Prostate gland (tissue), 2 donors: ENCODE measurements at places on chromosomes 11 and 22.
A peak's percentile ranks its signal among the peaks of the same experiment; 100 is the strongest.

DNA sequence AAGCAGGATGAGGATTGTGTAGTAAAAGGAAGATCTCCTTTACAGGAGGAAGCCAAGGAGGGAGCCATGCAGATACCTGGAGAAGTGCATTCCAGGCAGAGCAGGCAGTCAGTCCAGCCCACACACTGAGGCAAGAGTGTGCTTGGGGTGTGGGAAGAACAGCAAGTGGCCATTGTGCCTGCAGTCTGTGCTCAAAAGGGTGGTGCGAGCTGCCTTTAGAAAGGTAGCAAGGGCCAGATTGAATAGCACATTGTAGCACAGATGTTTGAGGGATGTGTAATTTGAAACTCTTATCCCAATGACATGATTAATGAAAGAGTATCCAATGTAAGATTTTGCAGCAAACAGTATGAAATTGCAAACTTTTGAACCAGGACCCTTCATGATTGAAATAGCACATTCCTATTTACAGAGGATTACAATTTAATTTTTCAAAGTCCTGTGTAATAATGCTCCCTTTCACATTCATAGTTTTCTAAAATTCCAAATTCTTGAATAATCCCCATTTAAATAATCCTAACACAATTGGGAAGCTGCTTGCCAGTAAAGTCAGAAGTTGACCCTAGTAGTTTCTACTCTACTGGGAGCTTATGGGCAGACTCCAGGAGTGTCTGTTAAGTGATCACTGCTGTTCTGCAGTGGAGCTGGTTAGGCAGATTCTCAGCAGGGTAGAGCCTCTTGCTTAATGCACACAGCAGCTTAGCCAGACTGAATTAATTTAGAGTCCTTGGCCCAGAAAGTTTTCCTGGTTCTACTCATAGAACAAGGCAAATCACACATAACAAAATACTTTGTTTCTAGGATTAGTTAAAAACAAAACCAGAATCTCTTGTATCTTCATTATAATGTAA, 78.1 kb downstream of the CYB5R2 start:
- no peak for DNase-seq

DNA sequence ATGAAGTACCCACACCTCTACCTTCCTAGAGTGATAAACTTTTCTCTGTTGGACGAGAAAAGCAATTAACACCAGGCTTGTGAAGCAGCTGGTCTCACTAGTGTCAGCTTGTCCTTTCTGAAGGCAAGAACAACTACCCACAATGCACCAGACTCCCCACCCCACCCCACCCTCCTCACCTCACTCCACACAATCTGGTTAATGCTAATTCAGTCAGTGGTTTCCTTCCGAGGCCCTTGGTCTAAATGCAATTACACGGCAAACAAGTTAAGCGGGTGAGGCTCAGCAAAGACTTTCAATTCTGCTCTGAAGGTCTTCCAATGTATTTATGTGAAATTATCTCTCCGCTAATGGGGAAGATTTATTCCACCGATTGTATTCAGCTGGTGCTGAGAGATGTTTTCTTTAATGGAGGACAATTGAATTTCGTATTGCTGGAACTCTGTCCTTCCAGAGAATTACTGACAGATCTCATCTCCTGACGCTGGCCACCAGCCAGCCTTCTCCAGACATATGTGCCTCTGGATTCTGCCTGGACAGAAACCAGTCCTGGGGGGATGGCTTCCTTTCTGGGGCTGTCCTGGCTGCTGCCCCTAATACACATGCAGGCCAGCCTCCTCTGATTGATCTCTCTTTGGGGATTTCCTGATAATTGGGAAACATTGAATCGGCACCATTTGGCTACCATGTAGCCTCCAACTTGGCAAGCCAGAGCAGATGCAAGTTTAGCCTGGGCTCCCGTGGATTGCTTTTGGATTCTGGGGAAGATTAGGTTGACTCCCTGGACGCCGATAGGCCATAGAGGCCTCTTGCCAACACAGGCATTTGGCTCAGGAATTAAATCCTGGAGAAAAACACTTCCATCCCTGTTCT, 165.8 kb upstream of the NARS2 start:
- no peak for DNase-seq

DNA sequence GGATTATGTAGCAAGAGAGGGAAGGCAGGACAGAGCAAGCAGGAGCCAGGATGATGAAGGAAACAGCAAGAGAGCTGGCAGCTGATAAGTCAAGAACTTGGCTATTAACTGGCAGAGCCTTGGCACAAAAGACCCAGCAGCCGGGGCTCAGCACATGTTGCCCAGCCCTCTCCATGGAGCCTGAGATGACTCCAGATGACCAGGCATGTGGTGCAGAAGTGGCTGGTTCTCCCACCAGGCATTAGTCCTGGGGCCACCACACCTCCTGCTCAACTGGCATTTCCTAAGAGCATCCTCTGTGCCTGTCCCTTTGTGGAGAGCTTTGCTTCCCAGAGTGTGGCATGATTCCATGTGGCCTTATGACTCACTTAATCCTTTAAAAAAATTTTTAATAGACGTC, 522.6 kb downstream of the MN1 start:
- peak; percentile 62 for DNase-seq

- no peak for DNase-seq
Measured at GRCh38 chr11:27837895-27838563, 137.8 kb upstream of the BDNF start.

- no peak for DNase-seq
Measured at GRCh38 chr11:11742486-11742885, 99.3 kb upstream of the USP47 start.

DNA sequence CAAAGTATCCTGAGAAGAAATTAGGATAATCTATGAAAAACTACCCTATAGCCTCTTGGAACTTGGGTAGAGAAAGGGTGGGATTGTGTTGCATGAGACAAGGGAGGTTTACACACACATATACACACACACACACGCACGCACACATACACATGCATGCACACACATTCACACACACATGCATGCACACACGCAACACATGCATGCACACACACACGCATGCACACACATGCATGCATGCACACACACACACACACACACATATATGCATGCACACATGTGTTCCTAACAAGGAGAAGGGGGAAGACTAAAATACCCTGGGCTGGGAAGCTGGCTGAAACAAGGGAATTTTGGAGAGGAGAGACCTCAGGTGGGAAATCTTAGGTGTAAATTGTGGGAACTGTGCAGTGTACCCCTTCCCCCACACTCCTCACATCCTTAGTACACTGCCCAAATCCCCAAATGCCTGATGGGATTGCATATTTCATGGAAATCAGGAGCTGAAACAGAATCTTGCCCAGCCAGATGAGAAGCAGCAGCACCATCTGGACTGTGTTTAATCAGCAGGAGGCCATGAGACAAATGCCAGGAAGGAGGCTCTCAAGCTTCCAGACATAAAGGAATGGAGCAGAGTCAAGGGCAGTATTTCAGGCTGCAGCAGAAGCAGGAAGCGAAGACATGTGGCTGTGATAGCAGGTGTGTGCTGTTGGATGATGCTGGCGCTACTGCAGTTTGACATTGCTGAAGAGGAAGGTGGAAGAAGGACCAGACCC, 14.6 kb upstream of the POLD3 start:
- DNase-seq = no peak

DNA sequence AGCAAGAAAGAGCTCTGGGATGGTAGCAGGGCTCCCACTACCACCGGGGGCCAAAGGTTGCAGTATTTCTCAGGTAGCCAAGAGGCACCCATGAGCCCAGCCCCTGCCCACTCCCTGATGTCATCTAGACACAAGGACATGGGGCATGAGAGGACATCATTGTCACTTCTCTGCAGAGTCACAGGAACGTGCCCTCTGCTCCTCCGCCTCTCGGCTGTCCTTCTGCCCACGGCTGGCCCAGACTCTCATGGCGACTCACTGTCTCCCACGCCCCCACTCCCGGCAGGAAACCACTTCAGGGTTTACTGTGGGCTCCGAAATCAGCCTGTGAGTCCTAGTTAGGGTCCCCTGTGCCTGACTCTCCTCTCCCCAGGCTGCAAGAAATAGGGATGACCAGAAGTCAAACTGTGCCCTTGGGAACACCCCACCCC, 1.8 kb upstream of the GAL start:
- no peak for DNase-seq

DNA sequence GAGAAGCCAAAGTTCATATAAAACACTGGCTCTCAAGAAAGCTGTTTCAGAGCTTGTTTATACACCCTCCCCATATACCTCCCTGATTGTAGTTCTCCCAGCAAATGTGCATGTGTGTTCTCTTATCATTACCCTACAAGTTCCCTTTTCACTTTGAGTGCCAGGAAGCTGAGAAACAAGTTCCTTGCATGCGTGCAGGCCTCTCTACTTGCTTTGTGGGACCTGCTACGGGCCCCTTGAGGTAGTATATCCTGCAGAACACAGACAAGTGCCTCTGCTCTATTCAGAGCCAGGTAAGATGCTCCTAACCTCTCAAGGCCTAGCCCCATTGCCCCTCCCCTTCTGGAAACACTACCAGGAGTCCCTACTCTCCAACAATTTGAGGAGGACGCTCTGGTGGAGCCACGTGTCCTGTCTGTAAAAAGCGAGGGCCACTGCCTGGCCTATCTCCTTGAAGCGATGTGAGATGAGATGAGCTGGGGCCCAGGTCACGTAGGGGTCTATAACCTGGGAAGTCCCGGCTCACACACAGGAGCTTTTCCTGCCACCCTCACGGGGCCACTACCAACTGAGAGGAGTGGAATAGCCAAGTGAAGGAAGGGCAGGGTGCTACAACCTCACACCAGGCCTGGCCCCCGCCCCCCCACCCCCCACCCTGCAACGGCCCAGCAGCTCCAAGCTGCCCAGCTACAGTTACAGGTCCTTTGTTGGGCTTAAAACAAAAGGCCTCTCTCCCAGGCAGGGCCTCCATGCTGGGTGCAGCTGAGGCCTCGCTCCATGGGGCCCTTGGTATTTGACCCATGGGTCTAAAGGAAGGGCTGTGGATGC, 2.6 kb upstream of the ATP5MGL start:
- DNase-seq = no peak

GRCh38 chr11:102423936-102424335, 28.6 kb downstream of the TMEM123 start:
- DNase-seq = no peak

GRCh38 chr11:17564687-17565042, 17.6 kb downstream of the OTOG start:
- no peak for DNase-seq

GRCh38 chr11:62546929-62547625, 471 bp upstream of the AHNAK start:
- DNase-seq = peak; percentile 28

DNA sequence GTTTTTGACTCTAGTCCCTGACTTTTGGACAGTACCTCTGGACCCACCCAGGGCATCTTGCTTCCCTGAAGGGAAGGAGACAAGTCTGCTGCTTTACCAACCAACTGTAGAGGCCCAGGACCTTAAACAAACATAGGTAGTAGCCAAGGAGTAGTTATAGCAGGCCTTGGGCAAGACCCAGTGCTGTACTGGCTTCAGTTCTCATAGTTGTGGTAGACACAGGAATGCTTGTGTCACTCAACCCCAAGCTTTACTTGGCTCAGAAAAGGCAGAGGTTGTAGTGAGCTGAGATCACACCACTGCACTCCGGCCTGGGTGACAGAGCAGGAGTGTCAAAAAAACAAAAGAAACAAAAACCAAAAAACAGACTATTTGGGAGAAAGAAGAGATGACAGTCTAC, 21.3 kb upstream of the OR52M1 start:
- DNase-seq = no peak

DNA sequence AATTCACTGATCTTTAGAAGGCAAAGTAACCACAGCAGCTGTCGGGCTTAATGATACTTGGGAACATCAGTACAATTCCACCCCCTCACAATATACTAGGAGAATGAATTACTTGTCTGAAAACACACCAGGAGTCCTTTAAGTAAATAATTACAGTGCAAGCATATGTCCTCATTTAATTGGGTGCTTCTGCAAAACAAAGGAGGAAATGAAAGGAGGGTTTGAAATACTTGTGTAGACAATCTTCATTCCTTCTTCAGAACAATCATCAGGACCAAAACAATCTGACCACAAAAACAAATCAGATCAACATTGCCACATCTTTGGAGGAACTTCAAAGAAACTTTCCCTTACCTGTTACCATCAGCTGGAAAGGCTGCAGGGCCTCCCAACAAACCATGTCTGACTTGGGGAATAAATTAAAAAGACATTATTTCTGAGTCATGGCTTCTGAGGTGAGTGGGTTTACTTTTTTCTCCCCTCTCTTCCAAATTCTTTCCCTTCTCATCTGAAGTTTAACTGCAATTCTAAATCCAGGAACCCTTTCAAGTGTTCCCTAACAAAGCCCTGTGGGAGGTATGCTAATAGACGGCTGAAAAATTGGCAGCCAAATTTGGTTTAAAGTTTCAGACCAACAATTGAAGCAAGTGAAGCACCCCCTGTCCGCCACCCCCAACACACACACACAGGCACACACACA, 12.5 kb upstream of the CCDC117 start:
- DNase-seq = no peak

DNA sequence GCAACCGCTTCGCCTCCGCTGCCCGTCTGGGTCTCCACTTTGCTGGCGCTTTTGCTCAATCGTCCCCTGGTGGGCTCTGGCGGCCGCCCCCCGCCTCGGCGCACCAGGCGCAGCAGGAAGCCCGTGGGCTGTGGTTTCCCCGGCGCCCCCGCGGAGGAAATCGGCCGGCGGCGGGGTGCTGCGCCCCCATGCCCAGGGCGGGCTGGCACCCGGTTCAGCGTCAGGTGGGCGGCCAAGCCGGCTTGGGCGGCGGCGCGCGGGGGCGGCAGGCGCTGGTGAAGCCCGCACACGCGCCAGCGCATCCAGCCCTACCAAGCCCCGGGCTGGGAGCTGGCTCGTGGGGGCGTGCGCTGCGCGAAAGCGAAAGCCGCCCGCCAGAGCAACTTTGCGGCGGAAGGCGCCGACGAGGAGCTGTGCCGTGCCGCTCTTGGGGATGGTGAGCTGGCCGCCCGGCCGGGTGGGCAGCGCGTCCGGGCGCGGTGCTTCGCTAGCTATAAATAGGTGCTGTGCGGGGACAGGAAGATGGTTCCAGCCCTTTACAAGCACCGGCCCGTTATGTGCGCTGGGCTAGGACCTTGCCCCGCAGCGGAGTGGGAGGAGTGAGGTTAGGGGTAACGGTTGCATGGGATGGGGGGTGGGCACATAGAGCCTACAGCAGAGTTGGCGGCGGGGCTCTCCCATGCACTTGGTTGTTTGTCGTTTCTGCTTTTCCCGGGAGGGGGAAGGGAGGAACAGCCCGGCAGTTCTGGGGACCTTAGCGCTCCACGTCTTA, 25.0 kb upstream of the SUSD2 start:
- no peak for DNase-seq

- no peak for DNase-seq
Measured at GRCh38 chr22:22684580-22685561, 40.5 kb downstream of the GGTLC2 start.

GRCh38 chr11:45150301-45150700, 3.9 kb downstream of the PRDM11 start:
- DNase-seq = no peak

GRCh38 chr11:11973866-11974265, 34.6 kb downstream of the DKK3 start:
- DNase-seq = no peak

- no peak for DNase-seq
Measured at GRCh38 chr11:41289408-41289807, 170.0 kb downstream of the LRRC4C start.

DNA sequence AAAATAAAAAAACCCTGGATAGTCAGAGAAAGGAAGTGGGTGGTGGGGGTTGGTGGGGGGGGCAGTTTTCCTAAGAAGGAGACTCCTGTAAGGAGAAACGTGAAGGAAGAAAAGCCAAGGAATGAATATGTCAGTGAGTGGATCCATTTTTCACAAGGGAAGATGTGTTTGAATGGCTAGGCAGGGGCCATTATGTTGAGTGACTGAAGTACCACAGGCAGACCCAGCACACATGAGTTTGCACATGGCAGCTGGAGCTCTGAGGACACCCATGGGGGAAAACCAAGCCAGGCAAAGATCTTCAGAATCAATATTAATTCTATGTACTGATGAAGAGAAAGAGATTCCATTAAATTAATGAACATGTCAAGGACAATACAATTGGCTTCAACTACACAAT, 67.6 kb downstream of the CD44 start:
- DNase-seq = no peak
